Fibroblast of mammary gland (primary cell): ENCODE measurements at places on chromosomes 5 and 9.

GRCh38 chr5:126385524-126386502 is 37.4 kb upstream of the GRAMD2B start:
- peak; percentile 42 for DNase-seq

DNA sequence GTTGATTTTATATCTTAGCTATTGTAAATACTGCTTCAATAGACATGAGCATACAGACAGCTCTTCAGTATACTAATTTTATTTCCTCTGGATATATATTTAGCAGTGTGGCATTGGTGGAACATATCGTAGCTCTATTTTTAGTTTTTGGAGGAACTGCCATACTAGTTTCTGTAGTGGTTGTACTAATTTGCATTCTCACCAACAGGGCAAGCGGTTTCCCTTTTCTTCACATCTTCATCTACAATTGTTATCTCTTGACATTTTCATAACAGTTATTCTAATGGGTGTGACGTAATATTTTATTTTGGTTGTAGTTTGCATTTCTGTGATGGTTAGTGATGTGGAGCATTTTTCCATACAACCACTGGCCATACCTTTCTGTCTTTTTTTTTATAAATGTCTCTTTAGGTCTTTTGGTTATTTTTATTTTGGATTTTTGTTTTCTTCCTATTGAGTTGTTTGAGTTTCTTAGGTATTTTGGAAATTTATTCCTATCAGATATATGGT is 32.5 kb downstream of the TAF11L14 start:
- DNase-seq: no peak

DNA sequence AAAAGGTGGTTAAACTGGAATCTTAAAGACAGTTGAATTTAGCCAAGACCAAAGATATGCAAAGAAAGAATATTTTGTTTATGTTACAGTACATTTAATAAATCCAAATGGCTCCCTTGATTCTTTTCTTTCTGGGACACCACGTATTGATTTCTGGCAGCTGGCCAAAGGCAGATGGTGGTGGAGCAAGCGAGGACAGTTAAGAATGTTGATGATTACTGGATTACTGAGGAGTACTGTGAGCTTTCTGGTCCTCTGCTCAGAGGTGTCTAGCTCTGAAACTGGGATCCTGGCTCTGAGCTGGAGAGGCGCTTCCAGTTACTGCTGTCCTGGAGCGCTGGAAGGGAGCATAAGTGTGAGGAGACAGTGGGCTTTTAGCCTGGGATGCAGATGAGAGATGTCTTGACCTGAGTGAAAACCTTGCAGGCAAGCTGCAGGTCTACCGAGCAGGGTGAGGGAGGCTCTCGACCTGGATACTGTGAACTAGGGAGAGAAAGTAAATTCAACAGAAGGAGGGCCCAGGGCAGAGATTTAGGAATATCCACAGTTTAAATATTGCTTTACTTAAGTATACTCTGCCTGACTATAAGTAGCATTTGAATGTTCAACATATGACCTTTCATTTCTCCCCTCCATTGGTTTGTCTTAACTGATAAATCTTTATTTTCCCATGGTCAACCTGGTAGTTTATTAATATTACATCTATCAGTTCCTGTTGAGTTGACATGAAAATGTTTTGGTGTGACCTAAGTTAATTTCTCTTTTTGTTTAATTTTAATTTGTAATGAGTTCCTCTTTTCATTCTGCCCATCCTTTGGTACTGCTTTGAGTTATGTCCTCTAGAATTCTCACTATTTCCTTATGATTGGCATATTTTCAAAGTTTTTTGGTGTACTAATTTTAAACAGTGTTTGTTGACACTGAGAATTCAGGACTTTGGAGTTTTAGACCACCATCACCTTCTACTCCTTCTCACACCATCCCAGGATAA is 3.7 kb downstream of the SYK start:
- no peak for DNase-seq

DNA sequence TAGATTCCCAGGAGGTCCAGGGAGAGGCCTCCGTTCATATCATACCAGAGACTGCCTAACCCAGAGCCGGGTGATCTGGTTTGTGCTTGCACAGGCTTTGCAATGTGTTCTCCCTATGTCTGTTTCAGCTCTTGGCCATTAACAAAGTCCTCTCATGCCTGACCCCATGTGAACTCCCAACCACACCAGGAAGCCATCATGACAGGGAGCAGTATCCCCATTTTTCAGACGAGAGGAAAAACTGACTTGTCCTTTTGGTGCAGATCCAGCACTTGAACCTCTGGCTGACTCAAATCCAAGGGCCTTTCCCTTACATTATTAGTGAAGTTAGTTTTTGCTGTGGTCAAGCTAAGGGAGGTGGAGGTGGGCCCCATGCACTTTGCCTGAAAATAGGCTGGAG is 58.4 kb downstream of the TEX10 start:
- DNase-seq: peak; percentile 30

GRCh38 chr9:111533099-111533790 is 8.3 kb downstream of the ZNF483 start:
- DNase-seq: peak; percentile 47

DNA sequence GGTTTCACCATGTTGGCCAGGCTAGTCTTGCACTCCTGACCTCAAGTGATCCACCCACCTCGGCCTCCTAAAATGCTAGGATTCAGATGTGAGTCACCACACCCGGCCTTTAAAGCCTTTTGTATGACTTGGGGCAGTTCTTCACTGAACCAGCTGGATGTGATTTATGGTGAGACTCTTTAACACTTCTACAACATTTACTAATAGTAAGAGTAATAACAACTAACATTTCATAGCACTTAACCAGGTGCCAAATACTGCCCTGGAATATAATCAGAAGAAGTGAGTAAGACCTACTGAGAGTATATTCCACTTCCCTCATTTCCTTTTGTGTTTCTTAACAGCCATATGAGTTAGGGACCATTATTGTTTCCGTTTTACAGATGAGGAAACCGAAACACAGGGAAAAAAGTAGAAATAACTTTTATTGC is 10.0 kb downstream of the ZSWIM6 start:
- peak; percentile 96 for DNase-seq

- no peak for DNase-seq
These were observed 81.8 kb upstream of the MAMDC2 start for GRCh38 chr9:69961843-69962242.

DNA sequence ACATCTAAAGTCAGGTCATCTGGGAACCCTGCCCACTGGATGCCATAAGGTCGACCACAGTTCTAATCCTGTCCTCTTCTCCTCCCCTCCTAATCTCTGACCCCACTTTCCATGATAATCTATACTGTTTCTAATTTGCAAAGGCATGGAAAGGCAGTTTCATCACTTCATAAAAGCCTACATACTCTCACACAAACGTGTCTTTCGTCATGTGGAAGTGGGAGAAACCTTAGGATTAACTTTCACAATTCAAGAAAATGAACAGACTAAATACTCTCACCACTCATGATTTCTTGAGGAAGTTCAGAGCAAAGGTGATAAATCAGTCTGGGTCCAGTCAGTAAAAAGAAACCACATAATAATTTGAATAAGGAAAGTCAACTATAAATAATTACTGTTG is 5.5 kb downstream of the FANCC start:
- DNase-seq: no peak
